A549 treated with GW870086 at 1 μM for 4 hours (cell line): ENCODE measurements at places on chromosomes 2 and 18. TPM values are rescaled to one million over a fixed set of nuclear protein-coding genes. Genes with fewer than 3 reads are reported as not detected.

DNAH7 gene
- total RNA-seq: 0.54 to 1.8 TPM (median 1.4 TPM) in 5 replicates

KCNJ3 gene
- not detected in 5 replicates for total RNA-seq

IL1R1 gene
- total RNA-seq: 24.1 to 37.2 TPM (median 32.8 TPM) in 5 replicates

SULT1C4 gene
- not detected in 5 replicates for total RNA-seq

IL18R1 gene
- total RNA-seq: 0.69 to 1.3 TPM (median 0.79 TPM) in 5 replicates

GNLY gene
- 0.28 TPM in 1 of 5 replicates, not detected in the others for total RNA-seq
